ENCODE measurements at places on chromosomes 6 and 20.

DNA sequence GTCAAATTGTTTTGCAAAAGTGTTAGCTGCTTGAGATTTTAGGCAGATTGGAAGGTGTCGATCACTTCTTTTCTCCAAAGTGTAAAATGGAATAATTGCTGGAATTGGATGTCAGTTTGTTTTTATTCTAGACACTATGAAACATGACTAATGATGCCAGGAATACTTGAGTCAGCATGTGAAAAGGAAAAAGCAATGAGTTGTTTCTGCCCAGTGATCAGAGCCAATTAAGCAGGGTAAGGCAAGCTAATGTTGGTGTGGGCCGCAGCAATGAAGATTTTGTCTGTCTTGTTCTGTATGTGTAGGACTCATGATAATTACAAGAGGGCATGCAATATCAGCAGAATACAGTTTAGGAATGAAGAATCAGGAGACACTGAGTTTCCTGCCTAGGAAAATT is 110.3 kb downstream of the CARMIL1 start:
- no peak for DNase-seq

DNA sequence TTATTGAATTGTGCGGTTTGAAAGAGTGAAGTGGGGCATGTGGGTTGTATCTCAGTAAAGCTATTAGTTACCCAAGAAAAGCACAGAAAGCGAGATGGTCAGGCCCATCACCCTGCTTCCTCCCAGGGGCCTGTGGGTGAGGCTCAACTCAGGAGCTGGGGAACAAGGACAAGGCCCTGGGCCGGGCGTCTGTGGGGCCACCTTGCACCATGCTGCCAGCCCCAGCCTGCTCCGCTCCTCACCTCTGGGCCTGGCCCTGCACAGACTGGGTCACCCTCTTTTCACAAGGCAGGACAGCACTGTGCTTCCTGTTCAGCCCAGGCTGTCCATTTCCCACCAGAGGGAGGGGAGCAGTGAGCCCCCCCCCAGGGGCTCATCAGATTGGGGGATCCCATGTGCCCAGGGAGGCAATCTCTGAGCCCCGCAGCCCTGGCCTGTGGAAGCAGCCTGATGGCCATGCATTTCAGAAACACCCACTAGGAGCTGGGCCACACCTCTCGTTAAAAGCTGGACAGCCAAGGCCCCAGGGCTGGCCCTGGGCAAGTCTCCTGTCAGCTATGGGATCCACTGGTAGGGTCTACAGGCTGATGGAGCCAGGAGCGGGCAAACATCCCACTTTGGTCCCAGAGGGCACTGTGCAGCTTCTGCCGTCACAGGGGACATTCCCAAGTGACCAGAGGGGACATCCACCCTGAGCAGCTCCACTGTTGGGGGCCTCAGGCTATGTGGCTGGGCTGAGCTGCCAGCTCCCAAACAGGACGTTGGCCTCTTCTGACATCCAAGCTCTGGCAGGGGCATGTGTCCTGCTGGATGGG is 55.9 kb downstream of the YTHDF1 start:
- no peak for DNase-seq

DNA sequence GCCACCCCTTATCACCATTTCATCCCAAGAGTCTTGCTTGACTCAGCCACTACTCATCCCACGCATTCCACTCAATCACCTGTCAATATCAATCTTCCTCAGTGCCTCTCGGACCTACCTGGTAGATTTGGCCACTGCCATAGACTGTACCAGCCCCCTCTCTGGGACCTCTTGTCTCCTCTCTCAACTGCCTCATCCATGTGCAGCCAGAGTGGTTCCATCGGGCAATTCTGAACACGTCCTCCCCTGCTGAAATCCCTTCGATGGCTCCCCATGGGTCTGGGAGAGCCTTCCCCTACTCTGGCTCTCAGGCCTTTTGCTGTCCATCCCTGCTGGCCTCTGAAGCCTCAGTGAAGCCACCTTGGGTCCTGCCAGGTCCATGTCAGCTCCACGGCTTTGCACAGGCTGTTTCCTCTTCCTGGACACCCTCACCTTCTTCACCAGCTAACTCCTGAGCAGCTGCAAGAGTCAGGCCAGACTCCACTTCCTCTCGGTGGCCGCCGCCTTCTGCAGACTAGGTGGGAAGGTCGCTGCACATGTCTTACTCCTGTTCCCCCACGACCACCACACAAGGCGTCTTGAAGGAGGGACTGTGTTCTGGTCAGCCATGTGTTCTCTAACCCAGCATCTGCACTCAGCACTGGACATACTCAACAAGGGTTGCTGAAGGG is 120.4 kb downstream of the TOX2 start:
- DNase-seq, result no peak

GRCh38 chr6:107639511-107639910 is 149.6 kb downstream of the SOBP start:
- no peak for DNase-seq

GRCh38 chr20:46458866-46459750 is 52.7 kb upstream of the ELMO2 start:
- no peak for DNase-seq

DNA sequence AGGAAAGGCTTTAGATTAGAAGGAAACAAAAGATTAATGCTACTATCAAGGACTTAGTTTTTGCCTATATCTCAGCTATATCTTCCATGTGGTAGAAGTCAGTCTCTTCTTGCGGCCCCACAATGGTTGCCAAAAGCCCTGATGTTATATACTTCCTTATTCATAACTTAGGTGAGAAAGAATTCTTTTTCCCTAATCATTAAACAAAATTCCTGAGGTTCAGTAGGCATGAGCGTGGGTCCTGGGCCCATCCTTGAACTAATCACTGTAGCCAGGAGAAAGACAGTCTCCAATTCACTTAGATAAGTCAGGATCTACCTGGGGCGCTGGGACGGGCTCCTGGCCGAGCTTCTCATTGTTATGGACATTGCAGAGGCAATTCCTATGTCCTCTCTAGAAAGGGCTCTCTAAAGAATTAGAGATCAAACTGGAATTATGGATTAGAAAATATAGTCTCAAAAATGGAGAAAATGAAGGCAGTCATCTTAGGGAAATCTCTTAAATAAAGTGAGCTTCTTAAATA is 134.3 kb downstream of the KIF6 start:
- no peak for DNase-seq

GRCh38 chr6:140809694-140810101 is 1323.0 kb upstream of the GJE1 start:
- DNase-seq, result no peak

GRCh38 chr6:84284428-84285049 is 57.1 kb upstream of the CEP162 start:
- no peak for DNase-seq

DNA sequence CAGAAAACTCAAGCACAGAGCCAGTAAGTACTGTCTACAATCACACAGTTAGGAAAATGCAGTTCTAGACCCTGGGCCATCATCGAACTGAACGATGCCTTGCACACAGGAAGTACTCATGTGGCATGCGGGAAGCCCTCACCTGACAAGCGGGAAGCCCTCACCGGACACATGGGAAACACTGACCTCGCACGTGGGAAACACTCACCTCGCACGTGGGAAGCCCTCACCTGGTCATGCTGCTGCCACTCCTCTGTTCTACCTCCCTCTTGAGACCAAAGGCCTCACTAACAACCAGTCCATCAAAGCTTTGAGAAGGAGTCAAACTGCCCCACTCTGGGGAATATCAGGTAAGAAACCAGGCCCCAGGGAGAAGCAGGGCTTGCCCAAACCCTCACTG is 105.6 kb upstream of the PTPRT start:
- DNase-seq, result no peak

- DNase-seq, result no peak
Measured at GRCh38 chr6:156689656-156690055, 87.5 kb upstream of the ARID1B start.

GRCh38 chr20:16801919-16802651 is 53.9 kb downstream of the OTOR start:
- peak; percentile 25 for DNase-seq

GRCh38 chr6:20991910-20992309 is 457.7 kb downstream of the CDKAL1 start:
- DNase-seq, result no peak

GRCh38 chr6:168129292-168130167 is 50.5 kb upstream of the FRMD1 start:
- no peak for DNase-seq

DNA sequence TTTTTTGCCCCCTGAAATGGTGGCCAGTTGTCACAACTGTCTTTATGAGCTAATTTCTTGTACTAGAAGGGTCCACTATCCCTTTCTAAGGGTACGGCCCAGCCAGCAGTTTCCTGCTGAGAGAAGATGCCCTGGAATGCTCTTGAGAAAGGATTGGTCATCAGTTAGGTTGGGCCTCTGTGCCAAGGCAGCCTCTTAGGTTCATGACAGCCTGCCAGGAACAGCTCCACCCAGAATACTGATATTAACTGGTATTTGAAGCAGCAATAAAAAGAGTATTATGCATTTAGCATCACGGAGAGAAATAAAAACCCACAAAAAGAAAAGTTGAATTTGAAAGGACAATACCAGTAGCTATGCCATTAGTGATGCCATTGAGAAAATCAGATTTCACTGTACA is 9.0 kb upstream of the HINT3 start:
- no peak for DNase-seq

GRCh38 chr6:55141611-55142010 is 32.7 kb upstream of the HCRTR2 start:
- no peak for DNase-seq

DNA sequence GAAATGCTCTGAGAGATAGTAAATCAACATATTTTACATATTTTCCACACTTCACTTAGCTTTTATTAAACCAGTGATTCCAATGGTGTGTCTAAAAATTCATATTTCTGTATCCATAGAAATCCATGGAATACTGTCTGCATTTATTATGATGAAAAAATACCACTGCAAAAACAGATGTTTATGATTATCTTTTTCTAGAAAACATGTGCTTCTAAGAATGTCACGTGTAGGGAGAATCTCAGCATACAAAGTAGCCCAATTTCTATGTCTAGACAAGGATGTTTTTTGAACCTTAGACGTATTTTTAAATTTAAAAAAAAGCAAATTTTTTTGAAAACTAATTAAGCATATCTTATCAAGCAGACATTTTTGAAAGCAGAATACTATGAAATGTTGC is 622.4 kb downstream of the TENT5A start:
- no peak for DNase-seq

DNA sequence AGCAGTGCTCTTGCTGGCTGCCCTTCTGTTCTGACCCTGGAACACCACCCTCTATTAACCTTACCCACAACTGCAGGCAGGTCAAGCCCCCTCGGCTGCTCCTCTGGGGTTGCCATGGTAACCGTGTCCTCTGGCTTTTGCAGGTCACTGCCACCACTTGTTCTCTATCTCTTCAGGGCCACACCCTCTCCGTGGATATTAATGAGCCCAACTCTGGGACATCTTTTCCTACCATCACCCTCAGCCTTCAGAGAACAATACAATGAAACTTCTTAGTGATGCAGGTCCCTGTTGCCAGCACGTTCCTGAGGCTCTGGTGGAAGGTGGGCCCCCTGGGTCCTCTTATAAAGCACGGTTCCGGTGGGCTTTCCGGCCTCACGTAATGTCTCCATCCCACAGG is 30.8 kb upstream of the MICB start:
- no peak for DNase-seq

DNA sequence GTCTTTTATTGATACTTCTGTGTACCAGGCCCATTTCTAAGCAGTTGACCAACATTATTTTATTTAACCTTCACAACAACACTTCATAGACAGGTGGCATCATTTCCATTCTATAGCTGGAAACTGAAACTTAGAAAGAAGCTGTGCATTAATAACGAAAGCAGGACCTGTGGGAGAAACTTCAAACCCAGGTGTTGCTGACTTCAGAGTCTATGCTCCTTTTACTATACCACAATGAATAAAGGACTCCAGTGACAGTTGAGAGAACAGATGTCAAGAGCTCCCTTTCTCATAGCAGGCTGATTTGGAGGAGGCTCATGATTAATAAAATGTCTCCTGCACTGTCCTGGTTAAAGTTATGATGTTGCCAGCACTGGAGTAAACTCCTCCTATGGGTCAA is 56.6 kb upstream of the POU3F2 start:
- DNase-seq, result no peak

DNA sequence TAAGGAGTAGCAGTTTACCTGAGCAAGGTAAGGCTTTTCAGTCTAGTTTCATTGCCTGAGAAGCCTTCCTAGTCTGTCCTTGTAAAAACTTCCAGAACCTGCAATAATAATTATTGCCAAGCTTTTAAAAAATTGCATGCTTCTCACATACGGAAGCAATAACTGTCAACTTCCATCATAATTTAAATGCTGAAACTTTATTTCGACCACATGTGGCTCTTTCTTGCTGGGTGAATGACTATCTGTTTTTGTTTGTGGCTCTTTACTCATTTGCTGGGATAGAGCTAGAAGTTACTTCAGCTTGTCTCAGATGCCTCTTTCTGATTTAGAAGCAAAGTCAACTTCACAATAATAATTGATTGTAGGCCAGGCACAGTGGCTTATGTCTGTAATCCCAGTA is 95.9 kb upstream of the COL21A1 start:
- DNase-seq, result no peak

- no peak for DNase-seq
Measured at GRCh38 chr20:58646257-58646656, 4.8 kb upstream of the STX16 start.

GRCh38 chr6:144087789-144088426 is 7.5 kb downstream of the SF3B5 start:
- no peak for DNase-seq

- no peak for DNase-seq
Measured at GRCh38 chr20:49562311-49563014, 5.5 kb downstream of the PTGIS start.

DNA sequence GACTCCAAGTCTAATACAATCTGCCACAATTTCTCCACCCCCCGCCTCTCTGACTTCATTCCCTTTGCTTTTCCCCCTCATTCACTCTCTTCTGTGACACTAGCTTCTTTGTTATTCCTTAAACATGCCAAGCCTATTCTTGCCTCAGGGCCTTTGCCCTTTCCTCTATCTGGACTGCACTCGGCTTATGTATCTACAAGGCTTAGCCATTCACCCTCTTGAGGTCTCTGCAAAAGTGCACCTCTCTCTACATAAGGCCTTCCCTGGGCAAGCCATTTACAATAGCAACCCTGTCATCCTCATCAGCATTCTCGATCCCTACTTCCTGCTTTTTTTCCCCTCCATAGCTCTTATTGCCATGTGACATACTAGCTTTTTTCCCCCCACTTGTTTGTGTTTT is 168.9 kb downstream of the PDSS2 start:
- DNase-seq, result no peak

GRCh38 chr6:107823047-107823557 is 1.0 kb downstream of the SCML4 start:
- DNase-seq, result no peak

Data from stimulated activated CD8-positive, alpha-beta memory T cell treated with anti-CD3 and anti-CD28 coated beads, Interleukin-4, amount 100 ng/mL, for 4 hours (primary cell).